ENCODE measurements at places on chromosomes 12 and 14.
A peak's percentile ranks its signal among the peaks of the same experiment; 100 is the strongest.

- no peak for DNase-seq
Observed at GRCh38 chr14:21579976-21580375, at the start of gene OR10G3. Gene OR10G3 (minus strand): TSS chr14:21580076. CDS start chr14:21570744, 9,332 bp downstream.

DNA sequence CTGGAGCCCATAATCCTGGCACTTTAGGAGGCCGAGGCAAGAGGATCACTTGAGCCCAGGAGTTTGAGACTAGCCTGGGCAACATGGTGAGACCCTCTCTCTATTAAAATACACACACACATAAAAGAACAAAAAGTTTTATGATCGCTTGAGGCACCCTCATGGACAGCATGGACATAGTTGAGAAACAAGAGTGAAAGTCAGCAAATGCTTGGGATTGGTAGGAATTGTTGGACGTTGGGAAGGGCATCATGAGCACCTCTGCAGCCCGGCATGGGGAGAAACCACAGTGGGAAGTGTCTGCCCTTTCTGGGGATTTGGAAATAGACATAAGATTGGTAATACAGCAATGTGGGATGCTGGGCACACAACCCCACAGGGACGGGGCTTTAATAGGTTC, 231.9 kb upstream of the FOXN3 start:
- no peak for DNase-seq

DNA sequence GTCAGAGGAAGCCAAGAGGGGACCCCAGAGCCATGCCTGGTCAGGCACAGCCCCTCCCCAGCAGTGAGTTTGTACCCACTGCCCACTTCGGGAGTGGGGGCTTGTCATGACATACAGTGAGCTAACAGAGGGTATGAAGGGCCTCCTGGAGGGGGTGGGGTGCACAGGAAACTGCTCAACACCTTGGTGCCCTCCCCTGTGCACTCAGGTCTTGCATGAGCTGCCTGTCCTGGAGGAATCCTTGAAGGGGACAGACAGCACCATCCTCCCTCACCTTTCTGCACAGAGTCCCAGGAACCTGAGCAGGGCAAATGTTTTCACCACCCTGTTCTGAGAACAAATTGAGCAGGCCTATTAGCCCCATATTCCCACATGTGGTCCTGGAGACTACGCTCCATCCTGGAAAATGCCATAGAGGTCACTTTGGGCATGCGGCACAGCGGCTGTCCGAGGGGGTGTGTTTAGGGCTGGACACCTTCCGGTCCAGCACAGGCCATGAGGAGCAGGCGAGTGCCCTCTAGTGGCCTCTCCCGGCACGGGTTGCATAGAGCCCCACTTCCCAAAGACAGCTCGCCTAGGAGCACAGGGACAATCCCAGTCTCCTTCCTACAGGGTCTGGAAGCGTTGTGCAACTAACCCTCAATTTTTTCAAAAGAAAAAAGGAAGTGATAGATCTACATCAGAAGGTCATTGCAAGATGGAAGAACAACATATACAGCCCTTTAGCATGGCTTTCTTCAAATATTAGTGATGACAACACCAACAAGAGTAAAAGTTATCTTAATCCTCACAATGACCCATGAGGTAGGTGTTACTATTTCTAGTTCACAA, 31.9 kb upstream of the ZFP36L1 start:
- DNase-seq: peak; percentile 88

GRCh38 chr12:108825201-108825950, 32.0 kb downstream of the SSH1 start:
- peak; percentile 8 for DNase-seq

DNA sequence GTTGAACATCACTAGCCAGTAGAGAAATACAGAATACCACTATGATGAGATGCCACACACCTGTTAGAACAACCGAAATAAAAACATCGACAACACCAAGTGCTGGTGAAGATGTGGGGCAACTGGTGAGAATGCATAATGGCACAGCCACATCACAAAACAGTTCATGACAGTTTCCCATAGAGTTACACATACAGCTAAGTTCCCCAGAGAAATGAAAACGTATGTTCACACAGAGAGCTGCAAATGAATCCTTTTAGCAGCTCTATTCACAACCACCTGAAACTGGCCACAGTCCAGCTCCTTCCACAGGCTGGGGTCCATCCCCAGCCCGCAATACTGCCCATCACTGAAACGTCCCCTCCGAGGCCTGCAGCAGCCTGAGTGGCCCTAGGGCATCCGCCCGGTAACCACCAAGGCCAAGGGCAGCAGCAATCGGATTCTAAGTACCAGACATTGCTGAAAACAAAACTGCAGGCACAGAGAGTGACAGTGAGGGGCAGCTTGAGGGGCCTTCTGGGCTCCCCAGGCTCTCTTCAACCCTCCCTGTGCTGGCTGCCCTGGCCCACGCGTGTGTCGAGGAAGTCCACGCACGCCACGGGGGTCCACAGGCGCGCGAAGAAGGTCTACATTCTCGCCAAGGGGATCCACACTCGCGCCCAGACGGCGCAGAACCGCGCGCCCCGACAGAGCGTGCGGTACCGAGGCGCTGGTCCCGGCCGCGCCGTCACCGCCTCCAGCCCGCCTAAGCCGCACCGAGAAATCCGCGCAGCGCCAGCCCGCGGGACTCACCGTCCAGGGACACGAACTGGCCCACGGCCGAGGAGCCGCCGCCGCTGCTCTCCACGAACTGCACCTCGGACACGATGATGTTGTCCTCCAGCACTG, 903 bp downstream of the BRF1 start:
- peak; percentile 0 for DNase-seq

GRCh38 chr14:99177046-99177655, 94.8 kb downstream of the BCL11B start:
- DNase-seq: no peak

DNA sequence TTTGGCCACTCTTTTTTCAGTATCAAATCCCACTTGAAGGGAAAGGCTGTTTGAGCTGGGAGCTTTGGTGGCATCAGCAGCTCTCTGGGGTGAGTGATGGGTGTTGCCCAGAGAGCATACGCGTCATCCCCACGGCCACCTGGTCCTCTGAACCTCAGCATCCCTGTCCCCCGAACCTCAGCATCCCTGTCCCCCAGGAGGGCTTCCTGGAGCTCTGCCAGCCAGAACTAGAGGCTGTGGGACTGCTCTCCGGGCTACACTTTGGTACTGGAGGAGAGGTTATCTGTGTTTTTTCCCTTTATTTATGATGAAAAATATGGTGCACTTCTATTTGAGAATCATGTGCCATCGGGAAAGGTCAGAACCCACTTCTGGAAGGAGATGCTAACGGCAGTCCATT, 131.5 kb upstream of the RTL1 start:
- no peak for DNase-seq
